Activated naive CD4-positive, alpha-beta T cell treated with anti-CD3 and anti-CD28 coated beads for 36 hours (primary cell): ENCODE measurements at places on chromosomes 1 and 21.

DNA sequence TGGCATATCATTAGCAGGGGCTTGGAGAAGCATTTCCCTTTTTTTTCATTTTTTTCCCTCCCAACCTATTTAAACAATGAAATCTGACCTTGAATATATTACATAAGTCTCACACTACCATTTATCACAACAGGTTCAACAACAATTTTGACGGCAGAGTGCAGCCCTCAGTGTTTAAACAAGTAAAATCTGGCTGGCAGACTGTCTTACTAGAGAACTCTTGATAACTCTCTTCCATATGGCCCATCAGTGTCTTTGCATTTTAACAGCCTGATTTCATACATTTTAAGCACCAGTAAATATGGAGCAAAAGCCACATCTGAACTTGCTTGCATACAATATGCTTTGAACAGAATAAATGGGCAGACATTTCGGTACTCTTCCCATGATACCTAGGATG lies 213.0 kb downstream of the KCTD3 start:
- no peaks in the 10 kb centered on the region for H3K4me1 ChIP-seq
- H3K27me3 ChIP-seq, result peaks cover under 1% of the 10 kb centered on the region
- no peak overlapping the region for H3K27ac ChIP-seq
- no peak for DNase-seq
- no peak overlapping the region for H3K4me3 ChIP-seq
- H3K36me3 ChIP-seq, result no peaks in the 10 kb centered on the region

DNA sequence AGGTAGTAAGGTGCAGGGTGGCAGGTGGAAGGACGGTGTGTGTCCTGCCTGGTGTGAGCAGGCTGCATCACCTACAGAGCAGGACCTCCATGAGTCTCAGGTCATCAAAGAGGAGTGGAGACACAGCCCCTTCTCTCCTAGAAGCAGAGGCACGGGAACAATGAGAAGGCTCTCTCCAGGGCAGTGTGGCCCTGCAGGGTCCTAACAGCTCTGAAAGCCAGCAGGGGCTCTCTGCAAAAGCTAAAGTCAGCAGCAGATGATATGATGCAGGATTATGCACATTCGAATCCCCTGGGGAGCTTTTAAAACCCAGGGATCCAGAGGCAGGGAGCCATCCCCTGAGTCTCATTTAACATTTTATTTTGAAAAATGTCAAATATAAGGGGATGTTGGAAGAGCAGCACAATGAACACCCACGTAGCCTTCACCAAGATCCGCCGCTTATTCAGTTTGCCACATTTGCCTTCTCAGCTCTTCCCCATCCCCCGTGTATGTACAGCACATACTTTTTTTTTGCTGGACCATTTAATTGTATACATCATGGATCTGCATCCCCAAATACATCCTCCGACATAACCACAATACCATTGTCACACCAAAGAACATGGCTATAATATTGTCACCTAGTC lies 88.1 kb downstream of the CNIH3 start:
- H3K4me3 ChIP-seq, result no peak overlapping the region
- no peak for DNase-seq
- no peaks in the 10 kb centered on the region for H3K4me1 ChIP-seq
- H3K27ac ChIP-seq, result no peak overlapping the region
- no peaks in the 10 kb centered on the region for H3K36me3 ChIP-seq
- no peaks in the 10 kb centered on the region for H3K27me3 ChIP-seq

DNA sequence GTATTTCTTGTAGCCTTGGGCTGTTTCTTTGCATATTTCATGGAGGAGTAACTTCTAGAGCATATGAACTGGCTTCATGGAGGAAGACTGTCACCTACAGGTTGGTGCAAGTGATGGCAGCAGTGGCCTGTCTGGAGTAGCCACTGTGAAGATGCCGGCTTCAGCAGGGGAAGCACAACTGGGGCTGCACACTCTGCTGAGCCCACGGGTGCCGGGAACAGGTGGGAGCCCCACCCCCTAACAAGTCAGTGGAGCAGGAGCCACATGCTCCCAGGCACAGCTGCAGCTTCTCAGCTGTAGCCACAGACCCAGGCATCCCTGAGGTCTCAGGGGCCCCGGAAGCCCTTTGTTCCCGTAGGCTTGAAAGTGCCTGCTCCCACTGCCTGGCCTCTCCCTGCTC lies 43.2 kb upstream of the C1orf185 start:
- H3K4me1 ChIP-seq, result no peaks in the 10 kb centered on the region
- no peak overlapping the region for H3K4me3 ChIP-seq
- no peak overlapping the region for H3K27ac ChIP-seq
- no peak for DNase-seq
- H3K36me3 ChIP-seq, result no peaks in the 10 kb centered on the region
- peaks cover 3% of the 10 kb centered on the region for H3K27me3 ChIP-seq

GRCh38 chr1:15963968-15964648 lies 11.8 kb downstream of the ZBTB17 start:
- peaks cover 88% of the 10 kb centered on the region for H3K4me1 ChIP-seq
- H3K27me3 ChIP-seq, result no peaks in the 10 kb centered on the region
- DNase-seq, result no peak
- peaks cover 17% of the 10 kb centered on the region for H3K36me3 ChIP-seq
- H3K4me3 ChIP-seq, result peak overlapping the region; percentile 51
- peak overlapping the region; percentile 97 for H3K27ac ChIP-seq

DNA sequence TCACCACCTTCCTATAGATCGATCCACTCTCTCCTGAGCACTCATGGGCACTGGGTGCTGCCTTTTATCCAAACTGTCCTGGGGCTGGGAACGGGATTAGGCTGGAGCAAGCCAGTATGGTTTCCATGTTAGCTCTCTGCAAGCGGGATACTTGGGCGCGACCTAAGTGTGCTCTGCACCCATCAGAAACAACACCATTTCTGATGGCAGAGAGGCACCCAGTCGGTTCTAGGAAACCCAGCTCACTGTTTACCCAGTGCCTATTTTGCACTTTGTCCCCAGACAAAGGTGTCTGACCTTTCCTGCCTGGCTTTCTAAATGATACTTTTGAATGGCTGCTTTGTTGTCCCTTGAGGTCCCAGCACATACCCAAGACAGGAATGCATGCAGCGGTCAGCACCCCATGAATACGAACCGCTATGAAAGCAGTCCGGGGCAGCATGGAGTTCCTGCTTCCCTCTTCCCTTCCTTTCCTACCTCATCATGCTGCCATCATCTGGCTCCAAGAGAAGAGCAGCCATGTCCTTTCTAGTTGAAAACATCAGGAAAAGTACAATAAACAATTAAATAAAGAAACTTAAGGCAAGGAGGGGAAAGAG lies 83.9 kb downstream of the TRABD2B start:
- H3K36me3 ChIP-seq, result no peaks in the 10 kb centered on the region
- H3K27me3 ChIP-seq, result peaks cover 13% of the 10 kb centered on the region
- DNase-seq, result no peak
- H3K4me3 ChIP-seq, result no peak overlapping the region
- no peaks in the 10 kb centered on the region for H3K4me1 ChIP-seq
